ENCODE measurements at places on chromosomes 7 and 10. TPM values are rescaled to one million over a fixed set of nuclear protein-coding genes. Genes with fewer than 3 reads are reported as not detected.
A peak's percentile ranks its signal among the peaks of the same experiment; 100 is the strongest.

DNA sequence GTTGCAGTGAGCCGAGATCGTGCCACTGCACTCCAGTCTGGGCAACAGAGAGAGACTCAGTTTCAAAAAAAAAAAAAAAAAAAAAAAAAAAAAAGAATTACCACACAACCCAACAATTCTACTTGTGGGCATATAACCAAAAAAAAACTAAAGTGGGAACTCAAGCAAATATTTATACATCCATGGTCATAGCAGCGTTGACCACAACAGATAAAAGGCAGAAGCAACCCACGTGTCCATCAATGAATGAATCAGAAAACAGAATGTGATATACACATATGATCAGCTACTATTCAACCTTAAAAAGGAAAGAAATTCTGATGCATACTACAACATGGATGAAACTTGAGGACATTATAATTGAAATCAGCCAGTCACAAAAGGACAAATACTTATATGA, 179.3 kb upstream of the NEBL start:
- DNase-seq, result no peak

DNA sequence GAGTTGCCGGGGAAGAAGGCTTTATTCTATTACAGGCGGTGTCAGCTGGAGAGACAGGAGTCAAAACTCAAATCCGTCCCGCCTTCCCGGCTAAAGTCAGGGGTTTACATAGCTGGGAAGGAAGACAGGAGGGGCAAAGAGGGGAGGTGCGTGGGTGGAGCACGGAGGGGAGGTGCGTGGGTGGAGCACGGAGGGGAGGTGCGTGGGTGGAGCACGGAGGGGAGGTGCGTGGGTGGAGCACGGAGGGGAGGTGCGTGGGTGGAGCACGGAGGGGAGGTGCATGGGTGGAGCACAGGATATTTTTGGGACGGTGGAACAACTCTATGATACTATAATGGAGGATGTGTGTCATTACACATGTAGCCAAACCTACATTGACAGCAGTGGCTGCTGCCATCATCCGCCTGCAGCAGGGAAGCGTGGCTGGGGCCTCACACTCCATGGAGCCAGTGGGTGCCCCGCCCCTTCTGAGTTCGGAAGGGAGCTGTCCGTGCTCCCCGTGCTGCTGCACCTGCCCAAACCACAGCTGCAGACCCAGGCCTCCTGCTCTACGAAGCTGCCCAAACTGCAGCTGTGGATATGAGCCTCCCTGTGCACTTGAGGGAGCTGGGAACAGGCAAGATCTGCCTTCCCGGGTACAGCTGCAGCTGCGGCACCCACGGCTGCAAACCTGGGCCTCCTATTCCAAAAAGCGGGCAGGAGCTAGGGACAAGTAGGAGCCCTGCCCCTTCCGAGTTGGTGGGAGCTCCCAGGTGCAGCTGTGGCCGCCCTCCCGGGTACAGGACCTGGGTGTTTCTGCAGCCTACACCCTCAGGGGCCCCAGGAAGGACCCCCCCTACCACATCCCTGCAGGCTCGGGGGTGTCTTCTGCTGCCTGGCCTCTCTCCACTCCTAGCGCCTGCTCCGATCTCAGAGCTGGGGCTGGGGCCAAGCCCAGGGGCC, 119.4 kb downstream of the DYNC2I1 start:
- DNase-seq, result peak; percentile 77

GRCh38 chr10:103855424-103855823, at the start of gene SH3PXD2A:
SH3PXD2A (minus strand) TSS chr10:103855576; CDS start chr10:103855266, 310 bp downstream.
- peak; percentile 37 for DNase-seq

DNA sequence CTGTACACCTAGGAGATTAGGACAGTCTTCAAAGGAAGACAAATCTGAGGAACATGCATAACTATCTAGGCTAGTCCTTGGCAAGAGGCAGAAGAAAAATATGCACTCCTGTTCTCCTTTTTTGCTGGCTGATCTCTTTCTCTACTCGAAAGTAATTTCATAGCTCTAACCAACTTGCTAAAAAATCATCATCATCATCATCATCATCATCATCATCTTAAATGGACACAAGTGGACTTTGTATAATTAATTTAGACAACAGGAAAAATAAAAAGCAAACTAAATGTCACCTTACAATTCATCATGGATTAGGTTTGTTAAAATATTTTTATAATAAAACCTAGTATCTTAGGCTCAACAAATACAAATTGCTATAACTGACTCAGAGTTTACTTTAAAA, 47.2 kb upstream of the DKK1 start:
- no peak for DNase-seq

DNA sequence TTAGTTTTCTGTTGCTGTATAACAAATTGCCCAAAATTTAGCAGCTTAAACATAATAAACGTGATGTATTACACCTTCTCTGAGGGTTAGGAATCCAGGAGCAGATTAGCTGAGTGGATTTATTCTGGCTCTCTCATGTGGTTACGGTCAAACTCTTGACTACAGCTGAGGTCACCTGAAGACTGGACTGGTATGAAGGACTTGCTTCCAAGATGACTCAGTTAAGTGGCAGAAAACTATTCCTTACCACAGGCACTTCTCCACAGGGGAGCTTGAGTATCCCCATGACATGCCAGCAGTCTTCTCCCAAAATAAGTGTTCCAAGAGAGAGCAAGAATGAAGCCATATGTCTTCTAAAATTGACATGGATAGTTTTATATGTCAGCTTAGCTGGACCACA, 957.2 kb upstream of the GHITM start:
- no peak for DNase-seq

GRCh38 chr7:88073626-88074025, 139.6 kb downstream of the ADAM22 start:
- DNase-seq, result no peak

DNA sequence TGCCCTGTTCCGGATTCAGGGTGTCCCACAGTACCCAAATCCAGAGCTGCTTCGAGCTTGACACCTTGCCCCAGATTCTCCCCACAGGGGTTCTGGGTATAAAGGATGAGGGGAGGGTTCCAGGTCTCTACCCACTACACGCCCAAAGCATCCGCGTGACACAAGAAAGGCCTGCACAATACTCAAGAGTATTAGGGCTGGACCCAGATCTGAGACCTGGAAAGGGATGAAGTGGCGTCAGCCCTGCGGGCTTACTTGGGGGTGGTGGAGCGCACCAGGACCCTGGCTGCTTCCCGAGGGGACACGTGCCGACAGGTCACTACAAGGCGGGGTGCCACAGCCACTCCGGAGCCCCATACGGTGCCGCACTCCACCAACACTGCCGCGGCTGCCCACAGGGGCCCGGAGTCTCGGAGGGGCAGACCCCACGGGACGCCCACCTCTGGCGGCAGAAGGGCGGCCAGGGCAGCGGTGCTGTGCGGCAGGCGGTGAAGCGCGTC, 1.3 kb downstream of the TYSND1 start:
- no peak for DNase-seq

GRCh38 chr7:158463317-158463716, 124.3 kb downstream of the PTPRN2 start:
- no peak for DNase-seq

DNA sequence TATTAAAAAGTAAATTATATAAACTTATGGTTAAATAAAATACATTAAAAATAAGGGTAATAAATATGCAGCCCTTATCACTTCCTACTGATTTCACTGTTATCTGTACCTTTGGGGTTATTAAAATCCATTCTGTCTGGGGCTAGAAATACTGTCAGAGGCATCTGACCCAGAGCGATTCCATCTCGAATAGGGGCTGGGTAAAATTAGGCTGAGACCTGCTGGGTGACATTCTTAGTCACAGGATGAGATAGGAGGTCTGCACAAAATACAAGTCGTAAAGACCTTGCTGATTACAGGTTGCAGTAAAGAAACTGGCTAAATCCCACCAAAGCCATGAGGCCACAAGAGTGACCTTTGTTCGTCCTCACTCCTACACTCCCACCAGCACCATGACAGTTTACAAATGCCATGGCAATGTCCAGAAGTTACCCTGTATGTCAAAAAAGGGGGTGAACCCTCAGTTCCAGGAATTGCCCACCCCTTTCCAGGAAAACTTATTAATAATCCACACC, 77.6 kb downstream of the COBL start:
- DNase-seq, result no peak

DNA sequence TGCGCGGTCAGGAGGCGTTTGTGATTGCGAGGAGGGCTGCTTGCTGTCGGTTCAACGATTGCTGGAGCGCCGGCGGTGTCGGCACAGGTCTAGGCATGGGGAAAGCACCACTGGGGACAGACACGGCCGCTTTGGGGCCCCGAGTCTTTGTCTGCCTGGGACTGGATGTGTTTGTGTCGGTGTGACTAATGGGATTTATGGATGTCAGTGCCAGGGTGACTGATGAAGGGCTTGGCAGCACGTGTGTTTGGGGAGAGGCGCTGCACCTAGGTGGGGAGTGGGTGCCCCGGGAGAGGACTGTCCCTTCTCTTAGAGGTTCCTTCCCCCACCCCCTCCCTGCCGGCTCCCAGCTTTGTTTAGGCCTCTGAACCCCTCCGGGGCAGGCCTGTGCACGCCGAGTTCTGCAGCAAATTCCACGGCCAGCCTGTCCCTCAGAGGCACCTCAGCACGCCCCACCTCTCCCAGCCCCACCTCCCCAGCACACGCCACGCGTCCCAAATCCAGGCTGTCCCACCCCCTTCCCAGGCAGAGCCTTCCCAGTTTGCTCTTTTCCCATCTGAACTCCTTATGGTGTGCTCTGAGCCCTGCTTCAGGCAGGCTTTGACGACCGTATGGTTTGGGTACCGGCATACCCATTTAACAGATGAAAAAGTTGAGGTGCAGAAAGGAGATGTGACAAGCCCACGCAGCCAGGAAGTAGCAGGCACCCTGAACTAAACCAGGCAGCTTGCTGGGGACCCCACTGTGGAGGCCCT, 6.4 kb upstream of the TNRC18 start:
- peak; percentile 30 for DNase-seq

- DNase-seq, result no peak
These were observed 404.1 kb upstream of the LRGUK start for GRCh38 chr7:133723044-133723443.

DNA sequence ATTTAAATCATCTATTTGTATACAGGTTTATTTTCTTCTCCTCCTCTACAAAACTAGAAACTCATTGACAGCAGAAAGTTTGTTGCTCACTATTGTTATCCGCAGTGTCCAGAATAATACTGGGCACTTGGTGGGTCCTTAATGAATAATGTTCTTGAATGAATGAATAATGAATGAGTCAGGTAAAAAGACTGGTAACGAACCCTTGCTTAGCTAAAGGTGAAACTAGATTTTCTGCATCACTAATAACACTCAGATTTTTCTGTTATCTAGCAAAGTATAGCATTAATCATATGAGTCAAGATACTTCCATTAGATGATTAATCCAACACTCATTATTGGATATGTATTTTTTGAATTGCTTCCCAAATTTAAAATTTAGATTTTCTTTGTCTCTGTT, 953.2 kb downstream of the SORCS3 start:
- DNase-seq, result no peak

GRCh38 chr7:68067845-68068244, 1071.2 kb downstream of the TYW1 start:
- no peak for DNase-seq

DNA sequence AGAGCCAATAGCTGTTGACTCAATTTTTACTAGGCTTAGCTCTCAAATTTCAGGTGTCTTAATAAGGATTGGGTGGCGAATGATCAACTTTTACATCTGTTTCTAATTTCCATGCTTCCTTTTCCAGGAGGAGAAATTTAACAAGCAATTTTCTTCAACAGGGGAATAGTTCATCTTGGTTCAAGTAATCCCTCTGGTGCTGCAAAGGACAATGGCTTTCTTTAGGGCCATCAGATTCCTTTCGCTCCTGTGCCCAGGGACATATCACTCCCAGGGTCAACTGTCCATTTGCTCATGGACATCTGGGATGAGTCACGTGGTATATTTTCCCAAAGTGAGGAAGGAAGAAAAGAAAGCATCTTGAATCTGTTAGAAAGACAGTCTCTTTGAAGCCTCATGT, 313.3 kb downstream of the FRMD4A start:
- DNase-seq, result no peak

DNA sequence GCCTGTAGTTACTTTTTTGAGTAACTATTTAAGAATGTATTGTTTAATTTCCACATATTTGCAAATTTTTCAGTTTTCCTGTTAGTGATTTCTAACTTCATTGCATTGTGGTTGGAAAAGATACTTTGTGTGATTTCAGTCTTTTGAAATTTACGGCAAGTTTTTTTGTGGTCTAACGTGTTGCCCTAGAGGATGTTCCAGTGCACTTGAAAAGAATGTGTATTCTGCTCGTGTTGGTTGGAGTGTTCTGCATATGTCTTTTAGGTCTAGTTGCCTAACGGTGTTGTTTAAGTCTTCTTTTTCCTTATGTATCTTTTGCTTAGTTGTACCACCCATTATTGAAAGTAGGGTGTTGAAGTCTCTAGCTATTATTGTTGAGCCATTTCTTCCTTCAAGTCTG, 59.7 kb downstream of the LCOR start:
- DNase-seq, result no peak

DNA sequence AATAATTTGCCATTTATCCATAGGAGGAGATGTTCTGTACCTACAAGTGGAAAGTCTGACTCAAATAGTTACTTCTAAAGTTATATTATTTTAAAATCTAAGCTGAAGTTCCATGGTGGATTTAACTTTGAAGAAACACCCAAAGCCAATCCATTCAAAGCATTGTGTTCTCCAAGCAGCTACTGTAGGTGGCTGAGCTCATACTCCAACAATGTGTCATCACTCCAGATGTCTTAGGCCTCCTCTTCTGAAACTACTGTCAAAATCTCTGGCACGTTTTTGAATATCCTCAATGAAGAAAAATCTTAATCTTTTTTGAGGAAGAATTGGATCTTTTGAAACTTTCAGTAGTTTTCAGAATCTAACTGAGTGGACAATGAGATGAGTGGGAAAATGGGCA, 169.1 kb downstream of the PTEN start:
- DNase-seq, result no peak

The TMEM176A gene
- total RNA-seq, result not detected

The OR13A1 gene
- total RNA-seq, result not detected

The PRKCQ gene
- total RNA-seq, result 44.3 TPM

The RARRES2 gene
- total RNA-seq, result not detected

The NRG3 gene
- not detected for total RNA-seq

The HSPA14 gene
- total RNA-seq, result 31.2 TPM

The INSYN2A gene
- total RNA-seq, result not detected

The HOXA5 gene
- not detected for total RNA-seq

The HOXA11 gene
- not detected for total RNA-seq

The LIPF gene
- total RNA-seq, result not detected

The ITIH5 gene
- not detected for total RNA-seq

The LRRC18 gene
- not detected for total RNA-seq

The SFRP4 gene
- not detected for total RNA-seq

The HOGA1 gene
- not detected for total RNA-seq

The CTNNA3 gene
- not detected for total RNA-seq

The EBF3 gene
- total RNA-seq, result not detected

Measured in activated CD4-positive, alpha-beta memory T cell treated with anti-CD3 and anti-CD28 coated beads for 36 hours (primary cell).